CD4-positive, alpha-beta T cell treated with Interleukin-15 for 1 hour (primary cell): ENCODE measurements at places on chromosomes 7 and 10.

- no peak for DNase-seq
Measured at GRCh38 chr7:69837387-69838068, 239.3 kb downstream of the AUTS2 start.

GRCh38 chr10:61081301-61081700, 137.3 kb upstream of the RHOBTB1 start:
- DNase-seq = no peak

GRCh38 chr7:113521468-113521867, 397.3 kb downstream of the PPP1R3A start:
- no peak for DNase-seq

DNA sequence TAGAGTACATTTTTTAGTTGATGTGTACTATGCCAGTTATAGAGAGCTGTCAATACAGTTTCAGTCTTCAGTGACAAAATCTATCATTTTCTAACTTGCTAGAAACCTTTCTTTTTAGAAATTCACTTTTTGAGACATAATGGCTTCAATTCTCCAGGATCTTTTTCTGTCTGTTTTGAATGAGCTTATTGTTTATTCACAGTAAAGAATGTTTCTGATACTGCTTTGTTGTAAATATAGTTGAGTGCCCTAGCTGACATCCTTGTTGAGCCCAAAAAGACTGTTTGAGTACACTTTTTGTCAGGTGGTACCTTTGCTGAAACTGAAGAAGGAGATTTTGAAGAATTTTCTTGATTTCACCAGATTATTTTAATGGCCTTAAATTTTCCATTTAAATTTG, 139.9 kb downstream of the PPP1R9A start:
- no peak for DNase-seq

- no peak for DNase-seq
Measured at GRCh38 chr10:105953861-105954260, 1210.6 kb downstream of the SORCS1 start.

DNA sequence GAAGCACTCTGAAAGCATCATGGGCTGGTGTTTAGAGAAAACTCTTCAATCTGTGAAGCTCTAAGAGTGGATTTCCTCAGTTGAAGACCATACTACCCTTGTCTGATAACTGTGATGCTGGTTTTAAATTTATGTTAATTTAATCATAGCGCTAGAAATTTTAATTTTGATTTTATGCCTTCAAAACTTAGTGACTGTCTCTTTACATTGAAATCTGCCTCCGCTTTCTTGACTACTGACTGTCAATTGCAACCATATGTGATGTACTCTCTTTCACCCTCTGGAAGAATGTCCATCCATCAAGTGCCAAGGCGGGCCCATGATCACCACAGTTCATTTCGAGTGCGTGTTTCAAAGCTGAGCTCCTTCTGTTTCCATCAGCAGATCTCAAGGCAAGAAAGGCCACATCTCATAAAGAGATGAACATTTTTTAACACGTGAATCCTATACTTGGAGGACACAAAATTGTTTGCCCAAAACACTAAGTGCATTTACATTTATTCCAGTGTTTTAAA, 147.1 kb downstream of the ITGA8 start:
- DNase-seq = no peak

DNA sequence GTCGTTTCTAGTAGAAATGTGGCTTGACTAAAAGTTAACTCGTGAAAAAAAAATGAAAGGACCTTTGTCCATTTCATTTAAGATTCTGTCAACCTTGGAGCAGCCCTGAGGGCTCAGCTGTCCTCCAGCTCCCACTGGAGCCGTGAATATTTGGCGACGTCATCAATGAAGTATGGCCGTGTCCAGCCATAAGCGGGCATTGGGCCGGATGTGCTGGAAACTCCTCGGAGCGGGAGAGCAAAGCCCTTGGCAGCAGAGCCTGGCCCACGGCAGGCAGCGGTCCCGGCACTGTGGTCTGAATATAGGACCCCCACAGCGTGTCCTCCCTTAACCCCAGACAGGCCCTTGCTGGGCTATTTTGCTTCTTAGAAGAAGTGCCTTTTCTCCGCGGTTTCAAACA, 50.0 kb downstream of the JAKMIP3 start:
- no peak for DNase-seq

- no peak for DNase-seq
Measured at GRCh38 chr7:138842111-138842510, 44.1 kb upstream of the ATP6V0A4 start.

GRCh38 chr10:86730227-86730626, 26.2 kb upstream of the BMPR1A start:
- DNase-seq = no peak

DNA sequence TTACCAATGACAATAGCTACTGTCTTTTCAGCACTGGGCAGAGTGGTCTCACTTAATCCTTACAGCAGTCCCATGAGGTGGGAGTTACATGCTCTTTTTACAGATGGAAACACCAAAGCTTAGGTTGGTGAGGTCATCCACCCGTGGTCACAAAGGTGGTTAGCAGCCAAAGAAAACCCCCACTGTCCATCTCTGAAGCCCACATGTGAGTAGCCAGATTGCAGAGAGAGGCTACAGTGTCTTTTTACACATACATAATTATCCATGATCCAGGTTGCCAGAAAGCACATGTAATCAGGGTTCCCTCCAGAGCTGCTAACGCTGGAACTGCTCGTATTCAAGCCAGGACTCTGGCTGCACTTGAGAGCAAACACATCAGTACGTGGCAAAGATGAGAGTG, 24.6 kb upstream of the ANKRD2 start:
- no peak for DNase-seq

DNA sequence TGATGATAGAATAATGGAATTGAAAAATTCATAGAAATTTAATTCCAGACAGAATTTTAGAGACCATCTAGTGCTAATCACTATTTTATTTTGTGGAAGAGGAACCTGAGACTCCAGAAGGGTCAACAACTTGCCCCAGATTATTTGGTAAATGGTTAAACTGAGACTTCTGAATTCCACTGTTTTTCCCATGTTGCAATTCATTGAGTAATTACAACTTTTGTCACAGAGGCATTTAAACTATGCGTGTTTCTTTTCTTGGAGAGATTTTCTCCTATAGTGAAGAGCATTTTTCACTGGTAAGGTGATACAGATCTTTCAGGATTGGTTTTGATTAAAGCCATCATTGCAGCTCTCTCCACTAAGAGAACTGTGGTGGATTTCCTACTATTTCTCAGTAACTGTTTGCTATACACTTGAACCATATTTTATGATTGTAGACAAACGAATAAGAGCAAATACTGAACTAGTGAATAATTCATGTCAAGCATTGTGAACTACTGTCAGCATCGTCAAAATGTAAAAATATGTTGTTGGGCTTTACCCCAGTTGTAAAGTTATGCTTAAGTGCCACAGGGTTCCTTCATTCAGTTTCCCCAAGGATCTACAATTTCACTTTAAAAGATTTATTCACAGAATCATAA, 26.5 kb downstream of the LRGUK start:
- DNase-seq = no peak

GRCh38 chr7:21986096-21986495, 40.4 kb upstream of the CDCA7L start:
- DNase-seq = no peak

DNA sequence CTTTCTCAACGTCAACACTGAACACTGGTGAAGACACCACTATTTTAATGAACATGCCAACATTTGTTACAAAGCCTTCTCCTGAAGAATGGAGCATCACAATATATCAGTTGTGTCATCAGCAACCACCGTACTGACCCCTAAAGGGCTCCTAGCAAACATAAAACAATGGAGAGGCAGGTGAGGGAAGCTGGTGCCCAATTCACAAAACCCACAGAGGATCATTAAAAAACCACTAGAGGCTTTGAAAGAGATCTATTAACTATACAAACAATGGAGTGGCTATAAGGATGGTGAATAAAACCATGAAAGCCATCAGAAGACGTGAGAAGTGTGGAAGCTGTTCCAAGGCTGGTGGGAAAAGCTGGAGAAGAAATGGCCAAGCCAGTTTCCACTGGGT, 150.8 kb downstream of the FAM107B start:
- no peak for DNase-seq
